ENCODE measurements at places on chromosomes 2 and 18.

GRCh38 chr2:109136542-109136941 lies 7.5 kb downstream of the SH3RF3 start:
- DNase-seq, result no peak

GRCh38 chr2:200604571-200605255 lies 18.9 kb downstream of the AOX1 start:
- no peak for DNase-seq

GRCh38 chr18:3648641-3649040 lies 198.7 kb downstream of the TGIF1 start:
- DNase-seq, result no peak

- DNase-seq, result no peak
These were observed 72.2 kb upstream of the RBM44 start for GRCh38 chr2:237726401-237726830.

GRCh38 chr18:51074605-51075004 lies 44.6 kb downstream of the SMAD4 start:
- no peak for DNase-seq

DNA sequence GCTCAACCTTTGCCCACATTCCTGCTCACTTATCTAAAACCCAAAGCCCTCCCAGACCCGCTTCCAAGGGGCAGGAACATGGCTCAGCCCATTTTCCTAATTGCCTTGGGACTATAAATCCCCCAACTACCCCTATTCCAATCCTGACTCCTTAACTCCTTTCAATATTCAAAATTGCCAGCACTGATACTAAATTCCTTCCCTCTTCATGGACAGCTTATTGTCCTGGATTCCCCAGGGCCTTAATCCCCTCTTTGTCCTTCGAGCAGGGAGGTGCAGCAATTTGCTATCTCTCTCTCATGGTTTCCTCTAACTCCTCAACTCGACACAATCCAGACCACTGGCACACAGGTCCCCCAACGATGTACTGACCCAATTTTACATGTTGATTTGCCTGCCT lies 99.1 kb downstream of the SLC25A12 start:
- DNase-seq, result no peak

GRCh38 chr2:127196998-127197397 lies 23.1 kb downstream of the CYP27C1 start:
- no peak for DNase-seq

DNA sequence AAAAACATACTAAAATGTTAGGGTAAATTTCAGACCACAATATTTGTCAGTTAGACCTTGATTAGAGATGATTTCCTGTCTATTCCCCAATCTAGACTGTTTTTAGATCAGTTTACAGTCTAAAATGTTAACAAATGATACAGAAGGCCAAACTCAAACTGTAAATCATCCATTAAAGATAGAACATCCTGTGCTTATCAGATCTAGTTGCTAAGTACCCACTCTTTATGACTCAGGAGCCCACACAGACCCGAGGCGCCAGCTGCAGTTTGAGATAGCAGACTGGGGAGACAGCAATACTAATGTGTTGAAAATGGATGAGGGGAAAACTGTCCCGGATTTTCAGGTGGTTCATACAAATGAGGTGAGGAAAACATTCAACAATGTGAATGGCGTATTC lies 113.3 kb downstream of the SCG2 start:
- DNase-seq, result peak; percentile 77

DNA sequence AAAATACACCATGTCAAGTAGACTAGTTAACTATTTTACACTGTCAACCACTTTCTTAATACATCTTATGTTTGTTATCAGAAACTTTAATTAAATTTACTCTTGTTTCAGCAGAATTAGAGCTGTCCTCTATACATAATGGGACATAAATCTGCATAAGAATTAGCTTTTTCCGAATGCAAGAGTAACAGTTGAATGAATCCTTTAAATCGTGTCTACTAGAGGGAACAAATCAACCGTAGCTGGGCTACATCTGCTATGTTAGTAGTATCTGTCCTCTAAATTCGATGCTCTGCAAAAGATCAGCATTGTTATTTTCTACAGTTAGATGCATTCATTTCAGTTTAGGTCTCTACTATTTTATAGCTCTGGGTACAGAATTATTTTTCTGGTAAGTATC lies 1090.6 kb downstream of the DPP10 start:
- no peak for DNase-seq

DNA sequence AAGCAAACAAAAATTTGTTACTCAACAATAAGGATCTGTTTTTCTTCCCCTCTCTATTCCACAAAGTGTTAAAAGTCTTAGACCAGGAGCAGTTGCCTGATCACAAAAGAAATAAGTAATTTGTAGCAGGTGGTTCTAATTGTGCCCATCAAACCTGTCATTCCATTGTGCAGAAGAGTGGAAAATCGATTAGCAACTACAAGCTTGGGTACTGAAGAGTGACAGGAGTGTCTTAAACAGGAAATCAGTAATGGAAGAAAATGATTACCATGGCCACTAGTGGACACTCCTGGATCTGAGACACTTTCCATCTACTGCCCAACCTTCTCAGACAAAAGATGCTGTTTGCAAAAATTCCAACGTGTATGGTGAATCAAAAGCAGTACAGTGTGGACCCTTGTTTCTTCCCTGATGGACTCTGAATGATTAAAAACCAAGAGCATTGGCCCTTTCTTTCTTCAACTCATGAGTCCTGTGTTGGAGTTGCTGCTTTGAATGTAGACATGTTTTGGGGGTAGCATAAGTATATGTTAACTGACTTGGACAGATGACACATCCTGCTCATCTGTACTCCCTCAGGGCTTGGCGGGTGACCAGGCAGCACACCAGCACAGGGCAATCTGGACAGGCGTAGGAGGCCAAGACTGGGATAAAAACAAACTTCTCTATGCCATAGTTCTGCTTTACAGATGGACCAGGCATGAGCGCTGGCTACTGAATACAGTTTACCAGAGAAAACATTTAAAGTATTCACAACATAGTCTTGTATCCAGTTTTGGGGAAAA lies 51.9 kb downstream of the PLA2R1 start:
- DNase-seq, result no peak

DNA sequence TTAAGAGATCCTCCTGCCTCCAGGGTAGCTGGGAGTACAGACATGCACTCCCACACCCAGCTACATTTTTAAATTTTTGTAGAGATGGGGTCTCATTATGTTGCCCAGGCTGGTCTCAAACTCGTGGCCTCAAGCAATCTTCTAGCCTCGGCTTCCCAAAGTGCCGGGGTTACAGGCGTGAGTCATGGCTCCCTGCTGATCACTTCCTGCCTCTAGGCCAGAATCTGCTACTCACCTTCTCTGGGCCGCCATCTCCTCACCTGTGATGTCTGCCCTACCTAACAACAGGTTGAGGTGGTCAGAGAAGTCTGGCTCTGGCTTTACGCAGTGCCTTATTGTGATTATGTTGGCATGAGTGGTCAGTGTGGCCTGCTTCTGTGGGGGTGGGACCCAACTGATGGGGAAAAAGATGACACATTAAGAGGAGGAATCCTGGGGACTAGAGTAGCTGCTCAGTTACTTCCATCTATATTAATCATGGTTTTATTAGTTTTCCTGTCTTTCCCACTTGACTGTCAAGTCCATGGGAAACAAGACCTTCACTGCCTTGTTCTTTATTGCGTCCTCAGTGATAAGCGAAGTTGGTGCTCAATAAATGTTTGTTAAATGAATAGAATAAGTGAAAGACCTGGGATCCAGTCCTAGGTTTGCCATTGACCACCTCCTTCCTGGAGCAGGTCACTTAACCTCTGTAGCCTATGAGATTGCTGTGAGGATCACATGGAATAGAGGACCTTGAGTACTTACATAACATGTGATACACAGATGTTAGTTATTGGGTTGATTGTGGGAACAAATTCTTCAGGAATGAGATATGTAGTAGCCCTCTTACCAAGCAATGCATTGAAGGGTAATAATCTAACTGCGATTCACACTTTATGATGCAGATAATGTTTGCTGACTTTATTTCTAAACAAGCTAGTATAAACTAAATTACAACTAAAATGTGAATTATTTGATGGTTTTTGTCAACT lies 15.7 kb downstream of the KCTD1 start:
- no peak for DNase-seq

DNA sequence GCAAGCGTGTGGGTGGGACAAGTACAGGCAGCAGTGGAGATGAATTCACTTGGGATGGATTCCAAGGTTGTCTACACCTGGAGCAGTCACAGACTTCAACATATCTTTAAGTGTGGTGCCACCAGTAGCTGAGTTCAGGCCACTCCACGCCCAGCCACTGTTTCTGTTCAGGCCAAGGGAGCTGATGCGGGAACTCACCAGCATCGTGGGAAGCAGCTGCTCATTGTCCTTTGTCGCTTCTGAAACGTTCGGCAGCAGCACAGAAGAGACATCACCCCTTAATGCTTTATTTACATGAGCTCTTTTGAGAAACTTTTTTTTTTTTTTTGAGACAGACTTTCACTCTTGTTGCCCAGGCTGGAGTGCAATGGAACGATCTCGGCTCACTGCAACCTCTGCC lies 19.9 kb upstream of the INHBB start:
- DNase-seq, result no peak

- no peak for DNase-seq
These were observed 105.9 kb downstream of the AP1S3 start for GRCh38 chr2:223731503-223731902.

DNA sequence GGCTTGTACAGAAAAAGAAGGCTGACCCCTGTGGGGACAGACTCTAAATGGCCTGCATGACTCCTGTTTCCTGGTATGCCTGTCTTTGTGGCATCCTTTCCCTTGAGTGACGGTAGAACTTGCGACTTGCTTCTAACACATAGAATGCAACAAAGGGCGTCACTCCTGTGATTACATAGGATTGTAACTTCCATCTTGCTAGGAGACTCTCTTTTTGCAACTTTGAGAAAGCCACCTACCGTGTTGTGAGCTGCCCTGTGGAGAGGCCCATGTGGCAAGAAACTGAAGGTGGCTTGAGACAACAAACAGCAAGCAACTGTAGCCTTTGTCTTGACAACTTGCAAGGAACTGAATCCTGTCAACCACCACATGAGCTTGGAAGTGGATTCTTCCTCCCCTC lies 46.5 kb downstream of the THNSL2 start:
- no peak for DNase-seq

GRCh38 chr2:147648471-147648870 lies 196.4 kb upstream of the ACVR2A start:
- no peak for DNase-seq

GRCh38 chr2:200795028-200795440 lies 16.7 kb upstream of the BZW1 start:
- DNase-seq, result no peak

GRCh38 chr2:196263181-196263747 lies 91.9 kb upstream of the STK17B start:
- DNase-seq, result no peak

DNA sequence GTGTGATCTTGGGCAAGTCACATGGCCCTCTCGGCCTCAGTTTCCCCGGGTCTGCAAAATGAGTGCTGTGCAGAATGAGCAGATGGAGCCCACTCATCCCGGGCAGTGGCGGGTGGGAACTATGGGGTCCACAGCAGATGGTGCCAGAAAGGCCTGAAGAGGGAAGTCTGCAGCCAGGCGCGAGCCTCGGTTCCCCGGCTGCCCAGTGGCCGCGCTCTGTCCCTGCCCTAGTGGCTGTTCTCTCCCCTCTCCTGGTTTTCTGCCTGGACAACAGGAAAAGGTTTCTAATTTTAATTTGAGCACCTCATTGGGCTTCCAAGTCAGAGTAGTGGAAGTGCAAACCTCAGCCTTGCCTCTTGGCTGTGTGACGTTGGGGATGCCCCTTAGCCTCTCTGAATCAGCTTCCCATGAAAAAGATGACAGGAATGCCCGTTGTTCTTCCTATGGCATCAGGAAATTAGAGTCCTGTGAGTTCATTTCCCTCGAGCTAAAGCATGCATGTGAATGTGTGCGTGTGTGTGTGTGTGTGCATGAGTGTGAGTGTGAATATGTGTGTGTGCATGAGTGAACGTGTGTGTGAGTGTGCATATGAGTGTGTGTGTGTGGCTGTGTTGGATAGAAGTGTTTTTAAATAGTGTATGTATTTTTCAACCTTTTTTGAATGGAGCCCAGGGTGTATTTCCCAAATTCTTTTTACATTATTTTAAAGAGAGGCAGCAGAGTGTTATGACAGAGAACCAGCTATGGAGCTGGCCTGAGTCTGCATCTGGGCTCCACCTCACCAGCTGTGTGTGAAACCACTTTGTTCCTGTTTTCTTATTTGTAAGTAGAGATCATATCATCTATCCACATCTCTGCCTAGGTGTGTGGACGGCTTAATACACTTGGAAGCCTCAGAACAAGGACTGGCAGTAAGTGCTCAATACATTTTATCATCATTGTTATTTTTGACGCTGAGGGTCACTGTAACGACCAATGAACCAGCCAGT lies 41.3 kb downstream of the RRM2 start:
- no peak for DNase-seq

DNA sequence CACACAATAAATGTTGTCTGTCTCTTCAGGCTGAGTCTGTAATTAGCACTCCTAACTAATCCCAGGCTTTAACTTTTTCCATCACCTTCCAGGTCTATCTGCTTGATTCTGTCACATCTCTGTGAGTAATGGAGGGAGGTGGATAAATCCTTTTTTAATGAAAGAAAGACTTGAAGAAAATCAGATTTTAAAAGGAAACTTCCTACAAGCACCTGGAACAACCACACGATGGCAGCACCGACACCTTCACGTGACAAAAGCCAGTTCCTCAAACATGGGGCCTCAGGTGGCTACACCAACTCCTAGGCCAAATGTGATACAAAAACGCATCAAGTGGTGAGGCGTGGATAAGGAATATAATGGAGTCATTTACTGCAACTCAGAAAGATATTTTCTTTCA lies 41.8 kb downstream of the TGFBRAP1 start:
- DNase-seq, result no peak

- DNase-seq, result no peak
These were observed 54.9 kb downstream of the EXOC6B start for GRCh38 chr2:72770879-72771461.

DNA sequence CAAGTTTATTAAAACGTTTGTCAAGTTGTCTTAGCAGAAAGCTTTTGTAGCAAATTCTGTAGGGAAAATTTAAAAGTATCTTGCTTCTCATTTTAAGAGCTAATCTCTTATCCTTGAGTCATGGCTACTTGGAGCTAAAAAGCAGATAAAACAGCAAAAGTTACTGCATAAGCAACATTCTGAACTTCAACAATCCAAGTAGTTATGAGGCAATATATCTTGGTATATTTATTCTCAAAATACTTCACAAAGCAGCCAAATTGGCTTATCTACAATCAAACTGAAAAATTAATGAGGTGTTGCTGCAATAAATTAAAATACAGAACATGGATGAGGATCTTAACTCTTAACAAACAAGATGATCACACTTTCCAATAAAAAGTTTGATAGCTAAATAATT lies 306.5 kb downstream of the PIEZO2 start:
- no peak for DNase-seq

DNA sequence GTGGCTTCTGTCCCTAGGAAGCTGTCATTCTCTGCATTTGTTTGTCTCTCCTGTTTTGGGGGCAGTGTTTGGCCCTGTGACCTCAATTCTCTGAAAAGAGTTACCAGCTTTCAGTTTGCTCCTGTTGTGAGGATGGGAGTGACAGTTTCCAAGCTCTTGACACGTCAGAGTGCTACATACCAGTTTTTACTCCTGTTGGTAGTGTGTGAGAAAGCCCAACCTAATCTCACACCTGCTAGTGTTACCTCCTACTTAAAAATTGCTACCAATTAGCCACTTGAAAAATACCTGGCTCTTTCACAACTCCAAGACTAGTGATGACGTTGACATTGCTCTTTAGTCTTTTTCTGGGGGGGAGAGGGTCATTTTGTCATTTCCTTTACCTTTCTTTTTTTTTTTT lies 14.1 kb downstream of the SKA1 start:
- no peak for DNase-seq

GRCh38 chr2:28713577-28714298 lies 37.9 kb upstream of the PPP1CB start:
- no peak for DNase-seq

GRCh38 chr18:3415110-3415509 lies 34.9 kb upstream of the TGIF1 start:
- no peak for DNase-seq

All from posterior cingulate gyrus (tissue), 11 donors.